Activated CD4-positive, alpha-beta T cell treated with anti-CD3 and anti-CD28 coated beads, Interleukin-2, Interleukin-6, amounts not matched to agents 100 ng/mL and 50 ng/mL, durations not matched to agents 16 hours and 8 hours (primary cell): ENCODE measurements at places on chromosomes 7 and 10.
A peak's percentile ranks its signal among the peaks of the same experiment; 100 is the strongest.

DNA sequence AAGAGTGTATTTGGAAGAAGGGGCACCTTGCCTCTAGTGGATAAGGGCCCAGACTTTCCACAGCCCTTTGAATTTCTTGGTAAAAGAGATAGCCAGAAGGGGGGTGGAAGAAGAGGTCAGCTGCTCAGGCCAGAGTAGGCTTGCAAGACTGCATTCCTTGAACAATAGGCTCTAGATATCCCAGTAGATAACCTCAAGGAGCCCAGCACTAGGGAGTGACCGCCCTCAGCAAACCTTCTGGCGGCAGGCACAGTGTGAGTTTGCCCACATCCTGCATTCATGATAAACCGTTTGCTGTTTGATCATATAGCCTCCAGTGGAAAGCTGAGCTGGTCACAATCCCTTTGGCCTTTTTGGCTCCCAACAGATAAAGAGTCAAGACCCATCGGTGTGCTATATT is 70.5 kb downstream of the NPY start:
- no peak for DNase-seq

GRCh38 chr10:16941870-16942269 is 124.6 kb upstream of the RSU1 start:
- DNase-seq = no peak

GRCh38 chr7:111903016-111903415 is 303.2 kb downstream of the DOCK4 start:
- no peak for DNase-seq

- DNase-seq = no peak
Observed at GRCh38 chr10:31947144-31947926, 18.7 kb upstream of the ARHGAP12 start.

- DNase-seq = no peak
Observed at GRCh38 chr10:94225589-94225988, 137.2 kb downstream of the NOC3L start.

- no peak for DNase-seq
Observed at GRCh38 chr10:80760914-80761371, 223.2 kb downstream of the SH2D4B start.

DNA sequence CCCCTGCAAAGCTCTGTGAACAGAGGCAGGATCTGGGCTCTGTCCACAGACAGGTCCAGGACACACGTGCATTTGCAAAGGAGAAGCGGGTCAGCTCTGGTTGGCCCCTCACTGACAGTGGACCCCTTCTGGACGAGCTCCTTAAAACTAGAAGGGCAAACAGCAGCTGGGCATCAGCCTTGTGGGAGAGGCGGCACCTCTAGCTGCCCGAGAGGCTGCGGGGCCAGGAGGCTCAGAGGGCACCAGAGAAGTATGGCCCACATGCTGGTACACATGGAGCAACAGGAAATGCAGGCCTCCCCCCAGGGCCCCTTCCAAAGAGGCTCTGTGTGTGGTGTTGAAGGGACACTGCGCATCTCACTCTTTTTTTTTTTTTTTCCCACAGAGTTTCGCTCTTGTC is 233.0 kb upstream of the TCERG1L start:
- no peak for DNase-seq

DNA sequence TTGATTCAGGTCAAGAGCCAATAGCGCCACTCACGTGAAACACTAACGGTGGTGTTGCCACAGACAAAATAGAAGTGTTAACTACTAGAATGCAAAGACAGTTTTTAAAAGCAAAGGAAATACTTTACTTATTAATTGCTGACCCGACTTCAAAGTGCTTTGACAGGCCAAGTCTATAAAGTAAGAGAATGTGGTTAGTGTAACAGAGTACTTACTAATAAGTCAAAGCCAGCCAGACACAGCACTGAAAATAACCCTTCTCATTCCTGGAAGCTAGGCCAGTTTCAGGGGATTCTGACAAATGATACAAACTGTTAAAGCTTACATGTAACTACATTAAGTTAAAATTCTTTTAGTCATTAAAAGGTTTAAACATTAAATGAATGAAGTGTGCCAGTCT is 50.3 kb downstream of the ENO4 start:
- DNase-seq = no peak

- DNase-seq = no peak
Observed at GRCh38 chr7:127437837-127438236, 45.3 kb upstream of the ZNF800 start.

DNA sequence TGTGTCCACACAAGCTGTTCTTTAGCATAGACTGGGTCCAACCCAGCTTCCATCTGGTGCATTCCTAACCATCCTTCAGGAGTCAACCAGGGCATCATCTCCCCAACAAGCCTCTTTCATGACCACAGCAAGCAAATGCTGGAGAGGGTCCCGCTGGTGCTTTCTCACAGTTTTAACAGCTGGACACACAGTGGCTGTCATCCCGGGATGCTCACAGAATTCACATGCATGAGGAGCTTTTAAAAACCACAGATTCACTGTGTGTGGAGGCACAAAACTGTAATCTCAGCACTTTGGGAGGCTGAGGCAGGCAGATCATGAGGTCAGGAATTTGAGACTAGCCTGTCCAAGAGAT is 6.4 kb upstream of the CYP3A7 start:
- no peak for DNase-seq

DNA sequence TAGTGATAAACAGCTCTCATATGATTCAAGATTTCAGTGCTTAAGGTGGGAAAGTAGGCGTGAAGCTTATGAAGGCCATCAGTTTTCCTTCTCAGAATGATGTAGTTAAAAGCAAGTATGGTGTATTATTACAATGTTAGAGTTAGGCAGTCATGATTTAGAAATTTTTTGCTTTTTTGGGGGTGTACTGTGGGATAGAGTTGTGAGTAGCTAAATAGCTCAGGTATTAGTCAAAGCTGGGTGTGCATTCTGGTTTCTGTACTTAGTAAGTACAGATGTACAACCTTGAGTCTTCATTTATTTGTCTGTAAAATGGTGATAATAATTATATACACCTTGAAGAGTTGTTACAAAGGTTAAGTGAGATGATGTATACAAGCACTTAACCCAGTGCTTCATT is 52.2 kb downstream of the R3HCC1L start:
- no peak for DNase-seq

- DNase-seq = no peak
Observed at GRCh38 chr7:91431601-91432000, 167.4 kb downstream of the FZD1 start.

GRCh38 chr7:18997477-18998150 is 119.8 kb downstream of the TWIST1 start:
- DNase-seq = no peak

DNA sequence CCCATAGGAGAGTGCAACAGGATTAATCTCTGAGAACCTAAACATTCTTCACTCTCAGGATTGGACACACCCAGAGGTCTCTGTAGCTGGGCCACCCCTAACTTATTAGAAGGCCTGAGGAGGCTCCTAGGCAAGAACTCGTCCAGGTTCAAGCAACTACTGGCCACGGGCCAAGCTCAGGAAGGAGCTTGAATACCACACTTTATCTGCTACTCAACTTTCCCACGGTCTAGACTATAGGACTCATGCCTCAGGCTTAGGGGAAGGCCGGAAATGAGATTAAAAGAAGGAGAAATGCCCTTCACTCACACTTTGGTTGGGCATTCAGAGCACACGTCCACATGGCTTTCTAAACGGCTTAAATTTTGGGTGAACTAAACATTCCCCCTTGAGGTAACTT is 142.8 kb upstream of the PHYHIPL start:
- DNase-seq = no peak

DNA sequence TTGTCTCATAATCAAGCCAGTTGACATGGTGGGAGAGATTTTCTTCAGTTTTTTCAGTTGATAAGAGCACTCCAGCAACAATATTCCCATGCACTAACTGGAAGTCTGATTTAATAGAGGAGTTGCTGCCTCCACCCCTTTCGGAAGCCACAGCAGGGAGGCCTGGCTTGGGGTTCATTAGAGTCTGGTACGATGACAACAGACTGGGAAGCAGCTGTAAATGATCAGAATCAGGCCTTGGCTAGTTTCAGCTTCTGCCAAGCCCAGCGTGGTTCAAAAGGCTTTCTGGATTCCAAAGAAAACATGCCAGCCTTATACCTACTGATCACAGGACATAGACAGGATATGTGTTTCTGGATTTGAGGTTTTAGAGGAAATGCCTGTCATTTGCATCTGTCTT is 274.0 kb downstream of the CSTF2T start:
- no peak for DNase-seq

DNA sequence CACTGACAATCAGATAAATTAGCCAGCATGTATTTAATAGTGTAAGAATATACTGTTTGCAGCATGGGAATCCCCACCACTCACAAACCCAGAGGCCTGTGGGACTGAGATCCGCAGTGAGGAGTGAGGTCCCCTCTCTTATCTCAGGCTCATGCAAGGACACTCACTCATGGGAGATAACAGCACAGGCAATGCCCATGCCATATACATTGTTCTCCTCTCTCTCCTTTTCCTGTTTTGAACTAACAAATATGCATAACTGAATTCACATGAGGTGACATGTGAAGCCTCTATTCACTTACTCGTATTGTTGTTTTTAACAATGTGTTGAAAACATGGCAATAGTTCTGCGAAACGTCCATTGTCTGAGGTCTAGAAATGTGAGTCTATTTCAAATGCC is 230.5 kb downstream of the ARHGAP21 start:
- no peak for DNase-seq

- DNase-seq = no peak
Observed at GRCh38 chr7:138613630-138614029, 87.5 kb downstream of the SVOPL start.

- DNase-seq = no peak
Observed at GRCh38 chr10:5665373-5666007, 905 bp downstream of the ASB13 start.

- DNase-seq = no peak
Observed at GRCh38 chr10:97891497-97892167, 42.0 kb downstream of the GOLGA7B start.

DNA sequence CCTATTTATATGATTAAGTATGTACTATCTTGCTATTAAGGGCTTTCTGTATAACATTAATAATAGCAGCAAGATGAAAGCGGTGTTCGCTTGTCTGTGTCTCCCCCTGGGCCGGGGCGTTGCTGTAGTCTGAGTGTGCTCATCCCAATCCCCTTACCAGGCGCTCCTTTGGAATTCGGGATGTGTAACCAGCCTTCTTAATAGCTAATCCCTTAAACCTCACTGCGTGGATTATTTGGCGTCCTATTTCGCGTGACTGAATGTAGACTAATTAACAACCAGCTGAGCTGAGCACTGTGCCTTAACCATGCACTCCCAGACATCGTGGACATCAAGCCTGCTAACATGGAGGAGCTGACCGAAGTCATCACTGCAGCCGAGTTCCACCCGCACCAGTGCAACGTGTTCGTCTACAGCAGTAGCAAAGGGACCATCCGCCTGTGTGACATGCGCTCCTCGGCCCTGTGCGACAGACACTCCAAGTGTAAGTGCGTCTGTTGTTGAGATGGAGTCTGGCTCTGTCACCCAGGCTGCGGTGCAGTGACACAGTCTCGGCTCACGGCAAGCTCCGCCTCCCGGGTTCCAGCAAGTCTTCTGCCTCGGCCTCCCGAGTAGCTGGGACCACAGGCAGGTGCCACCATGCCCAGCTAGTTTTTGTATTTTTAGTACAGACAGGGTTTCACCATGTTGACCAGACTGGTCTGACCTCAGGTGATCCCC is 36.6 kb downstream of the BNIP3 start:
- no peak for DNase-seq

DNA sequence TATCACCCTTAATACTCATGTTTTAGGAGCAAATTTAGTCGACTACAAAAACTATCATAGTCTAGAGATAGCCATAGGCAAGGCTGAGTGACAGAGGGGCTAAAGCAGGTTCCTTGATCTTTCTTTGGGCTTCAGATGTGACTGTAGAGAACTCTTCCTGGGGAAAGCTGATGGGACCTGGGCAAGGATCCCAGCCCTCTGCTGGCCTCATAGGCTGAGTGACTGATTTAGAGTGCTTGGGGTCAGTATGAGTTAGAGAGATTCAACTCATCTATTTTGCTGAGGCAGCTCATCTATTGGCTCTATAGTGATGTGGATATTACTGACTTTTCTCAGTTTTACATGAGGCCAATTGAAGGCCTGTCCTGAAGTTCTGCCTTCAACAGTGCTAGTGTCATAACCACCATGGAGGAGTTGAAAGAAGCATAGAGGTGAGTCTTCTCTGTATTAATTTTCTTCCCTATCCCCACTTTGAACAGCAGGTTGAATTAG is 81.6 kb downstream of the SAMD9 start:
- DNase-seq = peak; percentile 6

DNA sequence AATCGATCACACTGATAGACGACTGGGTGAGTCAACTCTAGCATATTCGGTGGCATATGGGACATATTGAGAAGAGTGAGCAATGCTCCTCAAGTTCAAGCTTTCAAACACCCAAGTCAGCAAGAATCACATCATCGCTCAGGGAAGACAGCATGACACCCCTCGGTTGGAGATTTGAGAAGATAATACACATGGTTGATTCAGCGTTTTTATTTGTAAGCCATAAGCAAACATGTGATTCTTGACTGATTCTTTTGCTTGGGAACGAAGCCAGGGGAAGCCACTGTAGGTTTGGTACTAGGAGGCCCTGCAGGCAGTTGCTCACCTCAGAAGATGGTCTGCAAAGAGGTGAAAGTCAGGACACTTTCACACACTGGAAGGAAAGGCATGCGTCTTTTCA is 12.6 kb downstream of the UCMA start:
- DNase-seq = no peak

- peak; percentile 80 for DNase-seq
Observed at GRCh38 chr10:125064681-125065492, 95.5 kb downstream of the CTBP2 start.

GRCh38 chr7:33107136-33108066 is 1.8 kb downstream of the RP9 start:
- peak; percentile 54 for DNase-seq

DNA sequence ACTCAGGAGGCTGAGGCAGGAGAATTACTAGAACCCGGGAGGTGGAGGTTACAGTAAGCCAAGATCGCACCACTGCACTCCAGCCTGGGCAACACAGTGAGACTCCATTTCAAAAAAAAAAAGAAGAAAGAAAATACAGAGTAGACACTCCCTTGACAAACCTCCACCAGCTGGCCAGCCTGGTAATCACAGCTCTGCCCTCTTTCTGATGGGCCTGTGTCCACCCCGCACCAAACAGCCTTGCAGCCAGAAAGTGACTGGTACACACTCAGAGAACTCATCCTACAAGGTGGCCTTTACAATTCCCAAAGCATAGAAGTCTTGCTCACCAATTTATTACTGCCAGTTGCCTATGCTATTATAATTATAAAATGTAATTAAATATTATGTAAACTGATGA is 66.6 kb downstream of the COBL start:
- DNase-seq = no peak

DNA sequence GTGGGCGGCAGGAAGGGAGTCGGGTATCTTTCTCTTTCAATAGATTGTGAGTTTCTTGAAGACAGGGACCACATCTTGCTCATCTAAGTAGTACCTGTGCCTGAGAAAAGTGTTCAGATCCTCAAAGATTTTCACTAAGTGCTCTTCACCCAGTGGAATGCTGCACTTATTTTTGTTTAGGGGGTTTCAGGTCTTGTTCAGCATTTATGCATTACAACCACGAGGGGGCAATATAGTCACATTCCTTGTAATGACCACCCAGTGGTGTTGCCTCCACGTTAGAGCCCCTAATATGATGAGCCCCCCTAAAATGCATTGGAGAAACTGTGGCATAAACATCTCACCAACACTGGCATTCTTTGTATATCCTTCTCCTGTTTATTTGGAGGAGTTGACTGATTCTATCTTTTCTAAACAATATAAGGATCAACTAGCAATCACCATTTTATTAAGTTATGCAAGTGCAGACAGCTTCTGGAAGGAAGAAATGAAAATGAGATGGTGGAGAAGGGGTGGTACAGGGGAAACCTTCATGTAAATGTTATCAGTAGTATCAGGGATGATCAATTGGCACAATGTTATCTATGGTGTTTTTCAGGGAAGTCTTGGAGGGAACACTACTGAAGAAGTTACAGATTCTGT is 3.1 kb upstream of the PAPSS2 start:
- DNase-seq = peak; percentile 56
